Tibial nerve (tissue), 4 donors: ENCODE measurements at places on chromosomes 7 and 10.

- no peak for DNase-seq
These were observed 85.4 kb upstream of the AFAP1L2 start for GRCh38 chr10:114489521-114490310.

GRCh38 chr10:30365278-30365677 is 16.2 kb upstream of the MTPAP start:
- DNase-seq, result no peak

- no peak for DNase-seq
These were observed 55.1 kb upstream of the LAMB1 start for GRCh38 chr7:108057951-108058481.

GRCh38 chr10:97721871-97722780 is 8.6 kb downstream of the MARVELD1 start:
- DNase-seq, result no peak

DNA sequence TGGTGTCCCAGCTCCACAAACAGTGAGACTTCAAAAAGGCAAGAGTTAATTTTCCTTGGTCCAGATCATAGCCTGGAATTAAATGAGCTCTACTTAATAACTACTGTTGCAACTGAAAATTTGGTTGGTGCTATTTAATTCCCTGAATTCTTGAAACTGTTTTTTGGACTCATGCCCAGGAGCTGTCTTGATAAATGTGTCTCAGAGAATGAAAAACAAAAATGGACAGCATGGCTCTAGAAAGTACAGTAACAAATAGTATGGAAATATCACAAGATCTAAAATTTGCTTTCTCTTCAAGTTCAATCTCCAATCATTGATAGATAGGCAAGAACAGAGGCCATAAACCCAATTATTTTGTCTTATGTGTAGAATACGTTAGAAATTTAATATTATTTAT is 42.5 kb downstream of the CCDC71L start:
- no peak for DNase-seq

GRCh38 chr7:144473908-144474307 is 70.4 kb upstream of the NOBOX start:
- DNase-seq, result no peak

DNA sequence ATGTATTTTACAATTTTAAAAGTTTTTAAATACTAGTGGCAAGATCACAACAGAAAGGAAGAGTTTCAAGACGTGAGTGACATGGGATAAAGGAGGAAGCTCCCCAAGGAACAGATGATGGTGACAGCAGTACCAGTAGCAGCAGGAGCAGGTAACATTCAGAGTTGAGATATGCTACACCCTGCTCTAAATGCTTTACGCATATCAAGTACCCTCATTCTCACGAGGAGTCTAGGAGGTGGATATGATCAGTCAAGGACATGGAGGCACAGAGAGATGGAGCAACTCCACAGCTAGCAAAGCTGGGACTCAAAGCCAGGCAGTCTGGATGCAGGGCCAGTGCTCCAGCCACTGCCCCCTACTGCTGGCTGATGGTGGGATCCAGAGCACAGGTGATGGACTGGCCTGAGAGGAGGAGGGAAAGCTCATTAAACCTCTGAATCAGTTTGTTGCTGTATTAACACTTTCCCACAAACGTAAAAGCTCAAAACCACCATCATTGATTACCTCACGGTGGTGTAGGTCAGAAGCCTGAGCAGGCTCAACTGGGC is 17.5 kb downstream of the RP9 start:
- no peak for DNase-seq

DNA sequence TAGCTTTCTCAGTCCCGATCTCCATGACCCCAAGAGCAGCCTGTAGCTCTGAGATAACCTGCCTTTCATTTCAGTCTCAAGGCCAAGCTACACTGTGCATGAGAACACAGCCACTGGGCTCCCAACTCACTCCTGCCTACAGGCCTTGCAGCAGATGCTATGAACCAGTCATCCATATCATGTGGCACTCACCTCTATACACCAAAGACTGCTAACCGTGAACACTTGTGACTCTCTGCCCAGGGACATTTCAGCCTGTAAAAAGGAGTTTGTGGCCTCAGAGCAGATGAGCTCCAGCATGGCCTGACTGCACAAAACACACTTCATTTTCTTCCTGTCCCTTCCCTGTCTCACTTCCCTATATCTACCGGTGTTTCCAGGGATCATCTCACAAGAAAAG is 56.9 kb upstream of the NPY start:
- DNase-seq, result no peak

DNA sequence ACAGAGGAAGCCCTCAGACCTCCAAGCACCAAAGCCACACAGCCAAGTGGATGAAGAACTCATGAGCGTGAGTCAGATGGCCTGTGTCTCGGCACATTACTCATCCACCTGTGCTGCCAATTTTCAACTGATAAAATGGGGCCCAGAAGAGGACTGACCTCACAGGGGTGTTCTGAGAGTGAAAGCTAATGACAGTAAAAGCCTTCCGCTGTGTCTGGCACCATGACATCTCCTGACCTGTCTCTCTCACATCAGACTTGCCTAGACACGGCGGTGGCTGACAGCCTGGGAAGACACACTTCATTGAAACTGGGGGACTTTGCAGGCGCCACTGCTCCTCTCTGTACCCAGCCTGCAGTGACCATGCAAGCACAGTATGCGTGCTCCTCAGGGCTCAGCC is 8.3 kb upstream of the SLC18A3 start:
- DNase-seq, result no peak

- no peak for DNase-seq
These were observed 332.5 kb downstream of the ZWINT start for GRCh38 chr10:56028298-56029132.

DNA sequence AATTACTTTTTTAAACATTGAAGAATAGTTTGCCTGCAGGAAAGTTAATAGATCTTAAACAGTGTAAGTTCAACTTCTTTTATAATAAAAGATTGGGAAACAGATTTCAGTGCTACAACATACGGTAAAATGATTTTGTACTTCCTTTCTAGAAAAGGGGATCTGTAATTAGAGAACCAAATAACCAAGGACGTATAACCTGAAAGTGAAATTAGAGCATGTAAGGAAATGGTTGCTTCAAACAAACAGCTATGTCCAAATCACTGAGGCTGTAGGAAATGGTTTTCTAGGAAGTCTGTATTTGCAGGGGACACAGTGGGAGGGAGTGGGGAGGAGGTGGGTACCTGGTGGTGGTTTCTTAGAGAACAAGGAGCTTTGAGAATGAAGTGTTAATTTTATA is 57.9 kb upstream of the EXOC6 start:
- no peak for DNase-seq

DNA sequence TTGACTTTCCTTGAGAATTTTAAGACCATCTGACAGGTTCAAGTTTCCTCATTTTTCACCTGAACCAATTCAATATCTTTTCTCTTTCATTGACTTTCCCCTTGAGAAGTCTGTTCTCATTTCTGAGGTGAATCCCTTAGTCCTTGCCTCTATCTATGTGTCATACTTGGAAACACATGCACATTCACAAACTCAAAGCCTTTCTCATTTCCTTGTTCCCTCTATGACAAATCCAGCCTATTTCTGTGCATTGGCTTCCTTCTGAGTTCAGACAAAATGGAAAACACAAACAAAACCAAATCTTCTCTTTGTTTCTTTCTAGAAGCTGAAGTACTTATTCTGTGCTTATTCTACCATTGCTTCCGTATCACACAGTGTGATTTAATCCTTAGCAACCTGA is 13.8 kb downstream of the PTTG1IP2 start:
- DNase-seq, result no peak

GRCh38 chr7:98046816-98047215 is 56.8 kb upstream of the OCM2 start:
- no peak for DNase-seq

DNA sequence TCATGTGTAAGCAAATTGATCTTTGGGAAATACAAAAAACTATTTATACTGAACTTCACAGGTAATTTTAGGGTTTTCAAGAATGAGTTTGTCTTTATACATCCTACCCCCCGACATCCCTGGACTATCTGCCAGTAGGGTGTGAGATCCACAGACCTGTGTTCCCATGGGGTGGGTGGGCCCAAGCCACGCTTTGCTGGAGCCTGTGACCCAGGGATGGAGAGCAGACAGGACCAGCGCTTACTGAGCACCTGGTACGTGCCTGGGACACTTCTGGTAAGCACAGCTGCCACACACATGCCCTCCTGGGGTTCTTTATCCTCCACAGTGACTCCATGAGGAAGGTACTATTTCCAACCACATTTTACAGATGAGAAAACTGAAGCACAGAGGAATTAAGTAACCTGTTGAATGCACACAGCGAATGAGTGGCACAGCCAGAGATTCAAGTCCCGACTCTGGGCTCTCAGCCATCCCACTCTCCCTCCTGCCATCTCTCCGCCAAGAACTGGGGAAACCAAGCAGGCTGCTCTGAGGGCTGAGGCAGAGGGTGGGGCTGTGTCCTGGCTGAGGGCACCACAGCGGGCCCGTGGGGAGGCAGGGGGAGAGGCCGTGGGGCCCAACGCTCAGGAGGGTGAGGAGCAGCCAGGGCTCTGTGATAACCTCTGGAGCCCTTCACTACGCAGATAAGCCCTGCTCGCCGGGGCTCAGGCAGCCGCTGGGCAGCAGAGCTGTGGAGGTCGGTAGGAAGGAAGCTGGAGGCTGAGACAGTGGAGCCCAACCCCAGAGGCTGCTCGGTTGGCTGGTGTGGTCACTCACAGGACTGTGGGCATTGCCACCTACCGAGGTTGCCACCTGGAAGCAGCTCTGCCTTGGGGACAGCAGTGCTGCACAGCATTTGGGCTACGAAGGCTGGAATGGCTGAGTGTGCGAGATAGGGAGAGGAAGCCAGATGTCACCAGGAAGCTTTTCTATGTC is 124.2 kb downstream of the ARHGAP22 start:
- DNase-seq, result no peak

DNA sequence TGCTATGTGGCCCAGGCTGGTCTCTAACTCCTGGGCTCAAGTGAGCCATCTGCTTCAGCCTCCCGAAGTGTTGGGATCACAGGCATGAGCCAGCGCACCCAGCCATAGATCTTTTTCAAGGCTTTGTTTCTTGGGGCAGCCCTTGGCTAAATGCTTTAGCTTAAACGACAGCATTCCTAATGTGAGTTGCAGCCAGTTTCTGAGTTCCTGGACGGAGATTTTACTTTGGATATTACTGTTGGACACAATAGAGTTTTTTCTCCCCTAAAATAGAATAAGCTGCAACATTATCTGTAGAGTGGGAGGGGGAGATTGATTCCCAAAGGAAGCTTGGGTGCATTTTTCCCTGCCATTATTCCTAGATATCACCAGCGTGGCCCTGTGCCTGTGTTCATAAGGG is 103.0 kb upstream of the BTBD16 start:
- DNase-seq, result no peak

DNA sequence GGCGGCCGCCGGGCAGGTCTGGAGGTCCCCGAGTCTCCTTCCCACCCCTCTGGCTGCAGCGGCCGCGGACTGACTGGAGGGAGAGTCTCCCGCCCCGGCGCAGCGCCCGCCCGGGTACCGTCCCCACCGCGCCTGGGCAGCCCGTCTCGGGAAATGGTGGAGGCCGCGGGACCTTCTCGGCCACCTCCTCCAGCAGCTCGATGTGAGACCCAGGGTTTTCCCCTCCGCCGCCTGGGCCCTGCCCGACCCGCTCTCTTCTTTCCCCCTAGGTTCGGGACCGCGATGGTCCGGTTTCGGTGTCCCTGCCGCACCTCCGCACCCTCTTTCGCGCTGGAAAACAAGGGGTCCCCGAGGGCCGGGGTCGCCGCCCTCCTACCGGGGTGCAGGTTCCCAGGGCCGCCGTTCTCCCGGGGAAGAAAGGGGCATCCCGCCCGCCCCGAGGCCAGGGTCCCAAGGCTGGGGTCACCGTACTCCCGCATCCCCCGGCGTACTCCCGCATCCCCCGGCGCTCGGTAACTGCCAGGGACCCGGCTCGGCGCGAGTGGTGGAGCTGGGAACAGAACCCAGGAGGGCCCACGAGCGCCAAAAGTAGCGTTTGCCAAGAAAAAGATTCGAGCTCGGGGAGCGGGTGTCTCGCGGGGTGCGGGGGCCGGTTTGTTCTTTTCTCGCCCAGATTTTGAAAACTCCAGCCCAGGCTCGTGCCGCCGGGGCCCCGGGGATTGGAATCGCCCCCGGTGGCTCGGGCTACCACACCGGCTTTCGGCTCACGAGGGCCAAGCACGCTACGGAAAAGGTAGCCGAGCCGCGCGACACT is 3.4 kb downstream of the TNRC18 start:
- no peak for DNase-seq

DNA sequence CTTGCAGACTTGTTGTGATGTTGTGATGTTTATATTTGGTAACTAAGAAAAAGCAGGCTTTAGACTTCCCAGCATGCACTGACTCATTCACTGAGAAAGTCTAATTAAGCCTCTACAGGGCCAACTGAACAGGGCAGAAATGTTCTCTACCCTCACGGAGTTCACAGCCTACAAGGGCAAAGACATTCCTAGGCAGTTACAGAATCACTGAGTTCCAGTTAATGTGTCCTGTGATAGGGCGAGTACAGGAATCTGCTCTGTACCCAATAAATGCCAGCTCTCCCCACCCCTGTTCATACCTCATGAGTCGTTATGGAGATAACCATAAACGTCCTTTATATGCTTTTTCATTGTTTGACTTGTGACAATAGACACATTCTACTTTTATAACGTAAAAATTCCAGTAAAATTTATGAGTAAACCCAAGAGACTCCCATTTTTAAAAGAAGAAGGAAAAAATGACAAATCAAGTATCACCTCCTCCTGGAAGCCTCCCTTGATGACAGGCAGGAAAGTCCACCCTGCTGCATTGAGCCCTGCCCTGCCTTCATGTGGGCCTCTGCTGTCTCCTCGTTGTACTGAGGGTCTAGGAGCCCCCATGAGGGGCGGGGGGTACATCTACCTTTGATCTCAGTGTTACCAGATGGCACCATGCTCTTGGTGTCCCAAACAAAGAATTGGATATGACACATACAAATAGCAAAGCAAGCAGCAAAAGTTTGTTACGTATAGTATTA is 14.3 kb downstream of the MUC12 start:
- DNase-seq, result no peak

DNA sequence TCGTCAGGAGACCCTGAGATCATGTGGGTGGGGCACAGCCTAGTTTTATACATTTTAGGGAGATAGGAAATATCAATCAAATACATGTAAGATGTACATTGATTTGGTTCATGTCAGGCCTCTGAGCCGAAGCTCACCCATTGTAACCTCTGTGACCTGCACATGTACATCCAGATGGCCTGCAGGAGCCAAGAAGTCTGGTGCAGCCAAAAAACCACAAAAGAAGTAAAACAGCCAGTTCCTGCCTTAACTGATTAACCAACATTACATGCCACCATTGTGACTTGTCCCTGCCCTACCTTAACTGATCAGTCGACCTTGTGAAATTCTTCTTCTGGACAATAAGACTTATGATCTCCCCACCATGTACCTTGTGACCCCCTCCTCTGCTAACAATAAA is 16.0 kb upstream of the LRRC61 start:
- DNase-seq, result no peak
